ENCODE measurements at places on chromosomes 6 and 20. TPM values are rescaled to one million over a fixed set of nuclear protein-coding genes. Genes with fewer than 3 reads are reported as not detected.

The FOXA2 gene
- total RNA-seq, result not detected

The OOEP gene
- total RNA-seq, result not detected

The LY6G6D gene
- not detected for total RNA-seq

The TNFRSF6B gene
- 0.79 TPM for total RNA-seq

GRCh38 chr6:122454673-122455072, 16.9 kb downstream of the SERINC1 start:
- peaks cover 27% of the 10 kb centered on the region for H3K4me1 ChIP-seq
- H3K4me3 ChIP-seq, result no peak overlapping the region
- H3K27ac ChIP-seq, result no peak overlapping the region
- H3K27me3 ChIP-seq, result no peaks in the 10 kb centered on the region
- peaks cover 32% of the 10 kb centered on the region for H3K36me3 ChIP-seq
- no peak for DNase-seq

DNA sequence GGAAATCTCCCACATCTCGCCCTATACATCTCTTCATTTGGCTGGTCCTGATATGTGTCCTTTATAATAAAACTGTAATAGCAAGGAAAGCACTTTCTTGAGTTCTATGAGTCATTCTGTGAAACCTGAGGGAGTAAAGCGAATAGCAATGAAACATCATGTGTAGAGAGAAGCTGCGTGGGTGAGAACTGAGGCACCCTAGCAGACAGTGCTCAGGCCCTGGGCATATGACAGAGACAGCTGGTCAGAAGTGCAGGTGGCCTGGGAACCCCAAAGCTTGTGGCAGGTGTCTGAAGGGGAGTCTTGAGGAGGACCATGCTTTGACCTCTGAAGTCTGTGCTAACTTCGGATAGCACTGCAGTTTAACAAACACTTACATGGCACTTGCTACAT, 1.3 kb upstream of the BLOC1S5 start:
- H3K36me3 ChIP-seq, result no peaks in the 10 kb centered on the region
- H3K4me3 ChIP-seq, result no peak overlapping the region
- H3K27ac ChIP-seq, result no peak overlapping the region
- DNase-seq, result no peak
- H3K4me1 ChIP-seq, result peaks cover 8% of the 10 kb centered on the region

DNA sequence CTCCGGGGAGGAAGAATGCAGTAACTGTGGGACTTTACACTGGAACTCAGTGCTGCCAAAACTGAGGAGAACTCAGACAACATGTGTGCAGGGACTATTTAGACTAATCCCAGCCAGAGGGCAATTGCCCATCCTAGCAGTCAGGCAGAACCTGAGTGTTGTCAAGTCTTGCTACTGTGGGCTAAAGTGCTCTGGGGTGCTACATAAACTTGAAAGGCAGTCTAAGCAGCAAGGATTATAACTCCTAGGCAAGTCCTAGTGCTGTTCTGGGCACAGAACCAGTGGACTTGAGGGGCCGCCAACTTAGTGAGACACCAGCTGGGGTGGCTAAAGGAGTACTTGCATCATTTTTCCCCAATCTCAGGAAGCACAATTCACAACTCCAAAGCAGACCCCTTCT, 363.8 kb upstream of the PTCHD4 start:
- H3K27ac ChIP-seq, result no peak overlapping the region
- no peak for DNase-seq
- no peaks in the 10 kb centered on the region for H3K4me1 ChIP-seq
- H3K27me3 ChIP-seq, result peaks cover 30% of the 10 kb centered on the region
- no peaks in the 10 kb centered on the region for H3K36me3 ChIP-seq
- no peak overlapping the region for H3K4me3 ChIP-seq

- H3K36me3 ChIP-seq, result no peaks in the 10 kb centered on the region
- no peaks in the 10 kb centered on the region for H3K27me3 ChIP-seq
- no peak for DNase-seq
- no peak overlapping the region for H3K4me3 ChIP-seq
- H3K4me1 ChIP-seq, result peaks cover 15% of the 10 kb centered on the region
These were observed 64.1 kb downstream of the PPP1R3G start for GRCh38 chr6:5149159-5149704.

GRCh38 chr6:111096246-111096645, 8.9 kb downstream of the SLC16A10 start:
- H3K4me1 ChIP-seq, result no peaks in the 10 kb centered on the region
- peaks cover 37% of the 10 kb centered on the region for H3K27me3 ChIP-seq
- H3K36me3 ChIP-seq, result no peaks in the 10 kb centered on the region

GRCh38 chr6:156881687-156882629, 104.8 kb downstream of the ARID1B start:
- H3K27ac ChIP-seq, result peak overlapping the region; percentile 5
- H3K27me3 ChIP-seq, result no peaks in the 10 kb centered on the region
- H3K4me1 ChIP-seq, result peaks cover 48% of the 10 kb centered on the region
- H3K36me3 ChIP-seq, result no peaks in the 10 kb centered on the region
- DNase-seq, result no peak

Measured in chondrocyte (in vitro differentiated cells).